ENCODE measurements at places on chromosomes 11 and 22. TPM values are rescaled to one million over a fixed set of nuclear protein-coding genes. Genes with fewer than 3 reads are reported as not detected.

GRCh38 chr11:35321111-35321510 is 98.2 kb downstream of the SLC1A2 start:
- no peak for DNase-seq
- H3K27me3 ChIP-seq, result peaks cover 34% of the 10 kb centered on the region
- no peaks in the 10 kb centered on the region for H3K36me3 ChIP-seq
- H3K4me1 ChIP-seq, result peaks cover 11% of the 10 kb centered on the region

GRCh38 chr22:23121424-23121823 is 20.4 kb downstream of the RSPH14 start:
- peaks cover 2% of the 10 kb centered on the region for H3K27me3 ChIP-seq
- peaks cover 6% of the 10 kb centered on the region for H3K36me3 ChIP-seq
- peaks cover 1% of the 10 kb centered on the region for H3K4me1 ChIP-seq
- H3K27ac ChIP-seq, result no peak overlapping the region
- no peak for DNase-seq
- H3K4me3 ChIP-seq, result no peak overlapping the region

Gene BATF2
- total RNA-seq, result 0.53 TPM

GRCh38 chr22:35915477-35916013 is 113.1 kb downstream of the RBFOX2 start:
- peaks cover 48% of the 10 kb centered on the region for H3K4me1 ChIP-seq
- H3K4me3 ChIP-seq, result peak overlapping the region; percentile 67
- DNase-seq, result no peak
- H3K27me3 ChIP-seq, result no peaks in the 10 kb centered on the region
- H3K27ac ChIP-seq, result peak overlapping the region; percentile 94
- no peaks in the 10 kb centered on the region for H3K36me3 ChIP-seq

Gene CACNA1I
- 0.41 TPM for total RNA-seq

Gene HEPHL1
- total RNA-seq, result not detected

DNA sequence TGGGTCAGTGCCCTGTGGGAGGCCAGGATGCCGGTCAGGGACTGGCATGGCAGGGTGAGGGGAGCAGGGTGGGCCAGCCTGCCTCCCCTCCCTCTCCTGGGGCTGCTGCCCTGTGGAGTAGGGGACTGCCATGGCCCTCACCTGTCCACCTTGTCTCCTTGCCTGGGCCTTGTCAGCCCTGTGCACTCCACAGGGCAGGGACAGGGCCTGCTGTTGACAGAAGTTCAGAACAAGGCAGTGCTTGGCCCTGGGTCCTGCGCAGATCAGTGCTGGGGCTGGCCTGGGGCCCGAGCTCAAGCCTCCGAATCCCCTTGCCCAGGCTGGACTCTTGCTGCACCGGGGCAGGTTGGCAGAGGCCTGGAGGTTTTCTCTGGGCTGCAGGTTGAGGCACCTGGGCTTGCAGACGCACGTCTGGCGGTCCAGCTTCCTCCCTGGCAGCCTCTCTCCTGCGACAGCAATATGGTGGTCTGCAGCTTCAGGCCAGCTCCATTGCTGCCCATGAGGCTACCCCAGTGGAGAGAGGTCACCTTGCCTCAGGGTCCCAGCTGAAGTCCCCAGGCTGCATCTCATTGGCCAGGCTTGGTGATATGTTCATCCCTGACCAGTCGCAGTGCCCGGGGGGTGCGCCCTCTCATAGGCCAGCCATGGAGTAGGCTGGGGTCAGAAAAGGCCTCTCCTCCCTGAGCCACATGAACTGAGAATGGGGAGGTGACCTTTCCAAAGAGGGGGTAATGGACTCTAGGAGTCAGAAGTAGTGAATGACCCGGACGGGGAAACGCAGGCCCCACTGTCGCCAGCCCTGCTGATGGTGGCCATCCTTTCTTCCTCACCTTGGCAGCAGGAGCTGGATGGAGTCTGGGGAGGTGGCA is 21.5 kb upstream of the CHKA start:
- no peak for DNase-seq
- no peak overlapping the region for H3K4me3 ChIP-seq
- H3K36me3 ChIP-seq, result peaks cover 2% of the 10 kb centered on the region
- H3K27ac ChIP-seq, result no peak overlapping the region
- H3K4me1 ChIP-seq, result peaks cover 22% of the 10 kb centered on the region
- H3K27me3 ChIP-seq, result no peaks in the 10 kb centered on the region

Gene RAB3IL1
- 0.67 TPM for total RNA-seq

GRCh38 chr11:77386178-77386577 is 84.7 kb upstream of the GDPD4 start:
- no peak overlapping the region for H3K4me3 ChIP-seq
- H3K36me3 ChIP-seq, result peaks cover 29% of the 10 kb centered on the region
- no peak for DNase-seq
- H3K4me1 ChIP-seq, result no peaks in the 10 kb centered on the region
- H3K27me3 ChIP-seq, result no peaks in the 10 kb centered on the region

Gene ANAPC15
- total RNA-seq, result 61.3 TPM

DNA sequence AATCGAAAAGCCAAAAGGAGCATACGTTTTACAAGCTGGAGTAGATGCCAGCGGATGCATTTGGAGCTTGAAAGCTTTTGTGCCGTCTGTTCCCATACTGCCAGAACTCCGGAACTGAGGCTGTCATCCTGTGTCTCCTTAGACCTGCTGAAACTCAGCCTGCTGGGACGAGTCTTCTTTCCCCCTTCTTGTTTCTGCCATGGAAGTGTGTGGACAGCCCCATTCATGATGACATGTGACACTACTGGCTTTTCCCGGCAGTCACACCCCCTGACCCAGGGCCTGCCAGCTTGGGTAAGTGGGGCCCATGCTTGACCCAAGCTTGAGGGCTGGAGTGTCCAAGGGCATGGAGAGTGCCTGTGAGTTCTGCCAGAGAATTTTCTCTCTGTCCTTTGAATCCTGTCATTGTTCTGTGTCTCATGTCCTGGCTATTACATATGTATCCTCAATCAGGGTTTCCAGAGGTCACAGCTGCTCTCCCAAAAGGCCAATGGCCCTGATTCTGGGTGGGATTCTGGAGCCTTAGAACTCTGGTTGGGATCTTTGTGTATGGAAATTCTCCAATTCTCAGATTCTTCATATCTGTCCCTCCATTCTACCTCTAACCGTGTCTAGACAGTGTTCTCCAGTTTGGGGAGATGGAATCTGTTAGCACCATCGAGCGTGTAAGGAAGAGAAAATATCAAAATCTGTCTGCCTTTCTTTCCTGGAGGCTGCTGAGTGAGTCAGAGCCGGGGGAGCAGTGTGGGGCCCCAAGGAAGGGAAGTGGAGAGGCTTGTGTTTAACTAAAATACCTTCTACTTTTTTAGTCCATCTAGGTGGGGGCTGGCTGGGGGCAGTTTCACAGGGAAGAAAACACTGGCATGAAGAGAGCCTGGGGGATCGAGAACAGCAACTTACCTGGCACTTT is 73.2 kb downstream of the KIAA1671 start:
- DNase-seq, result no peak
- H3K4me1 ChIP-seq, result peaks cover 27% of the 10 kb centered on the region
- peak overlapping the region; percentile 87 for H3K27ac ChIP-seq

- peaks cover 15% of the 10 kb centered on the region for H3K27me3 ChIP-seq
- DNase-seq, result no peak
- H3K4me3 ChIP-seq, result no peak overlapping the region
- H3K4me1 ChIP-seq, result no peaks in the 10 kb centered on the region
These were observed 5.5 kb downstream of the CST6 start for GRCh38 chr11:66017321-66017720.

- no peaks in the 10 kb centered on the region for H3K27me3 ChIP-seq
- peaks cover 48% of the 10 kb centered on the region for H3K36me3 ChIP-seq
- H3K4me1 ChIP-seq, result no peaks in the 10 kb centered on the region
- H3K4me3 ChIP-seq, result no peak overlapping the region
These were observed 33.9 kb downstream of the AAMDC start for GRCh38 chr11:77854838-77855237.

GRCh38 chr11:34647131-34647530 is 26.2 kb downstream of the EHF start:
- H3K4me3 ChIP-seq, result no peak overlapping the region
- no peak for DNase-seq

Gene PRPF19
- 102 TPM for total RNA-seq

DNA sequence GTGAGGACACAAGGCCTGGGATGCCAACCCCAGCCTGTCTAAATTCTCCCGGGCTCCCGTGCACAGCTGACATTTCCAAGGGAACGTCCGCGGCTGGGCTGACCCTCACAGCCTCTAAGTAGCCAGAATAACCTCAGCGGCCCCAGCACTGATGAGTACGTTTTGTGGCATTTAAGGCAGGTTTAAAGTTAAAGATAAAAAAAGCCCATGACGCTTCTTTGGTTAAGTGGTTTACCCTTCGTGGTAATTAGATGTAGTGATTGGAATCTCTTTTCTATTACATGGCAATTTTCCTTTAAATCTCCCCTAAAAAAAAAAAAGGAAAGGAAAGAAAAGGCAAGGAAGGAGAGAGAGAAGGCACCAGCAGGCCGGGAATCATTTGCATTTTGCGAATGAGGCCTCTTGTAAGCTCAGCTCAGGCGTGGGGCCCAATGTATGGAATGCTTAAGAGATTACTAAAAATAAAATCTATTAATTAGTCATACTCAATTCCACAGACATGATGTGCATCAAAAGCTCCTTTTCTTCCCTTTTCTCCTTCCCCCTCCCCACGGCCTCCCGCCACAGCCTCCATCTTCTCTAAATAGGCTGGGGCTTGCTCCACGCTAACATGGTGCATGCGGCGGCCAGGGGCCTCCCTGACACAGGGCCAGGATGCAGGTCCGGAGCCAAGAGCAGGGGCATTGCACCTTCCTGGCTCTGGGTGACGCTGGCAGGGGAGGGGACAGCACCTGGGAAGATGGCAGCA is 44.1 kb downstream of the MACROD1 start:
- DNase-seq, result no peak
- H3K4me1 ChIP-seq, result no peaks in the 10 kb centered on the region
- H3K27ac ChIP-seq, result no peak overlapping the region
- peaks cover 38% of the 10 kb centered on the region for H3K27me3 ChIP-seq

DNA sequence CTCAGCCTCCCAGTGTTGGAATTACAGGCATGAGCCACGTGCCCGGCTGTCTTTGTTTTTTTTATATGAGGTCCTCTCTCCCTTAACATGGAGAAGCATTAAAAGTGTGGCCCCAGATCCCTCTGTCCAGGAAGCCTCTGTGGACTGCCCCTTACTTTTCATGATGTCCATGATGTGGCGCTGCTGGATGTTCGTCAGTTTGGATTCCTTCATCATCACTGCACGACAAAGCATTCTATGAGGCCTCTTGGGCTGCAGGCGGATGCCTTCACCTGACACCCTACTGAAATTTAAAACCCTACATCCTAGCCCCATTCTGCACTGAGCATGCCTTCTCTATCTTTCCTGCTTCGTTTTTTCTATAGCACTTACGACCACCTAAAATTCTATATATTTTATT is 2.1 kb downstream of the C22orf23 start:
- H3K27me3 ChIP-seq, result peaks cover 4% of the 10 kb centered on the region
- H3K27ac ChIP-seq, result no peak overlapping the region
- peaks cover 21% of the 10 kb centered on the region for H3K4me1 ChIP-seq
- peaks cover 2% of the 10 kb centered on the region for H3K36me3 ChIP-seq
- H3K4me3 ChIP-seq, result no peak overlapping the region

Gene PHF21B
- total RNA-seq, result 37.4 TPM

- DNase-seq, result peak; percentile 44
- no peak overlapping the region for H3K27ac ChIP-seq
- no peaks in the 10 kb centered on the region for H3K36me3 ChIP-seq
- H3K4me1 ChIP-seq, result no peaks in the 10 kb centered on the region
These were observed 28.2 kb downstream of the DBX1 start for GRCh38 chr11:20131788-20132666.

- peaks cover 24% of the 10 kb centered on the region for H3K27me3 ChIP-seq
- no peaks in the 10 kb centered on the region for H3K4me1 ChIP-seq
- DNase-seq, result no peak
These were observed 22.0 kb upstream of the PHOX2A start for GRCh38 chr11:72265951-72266350.

GRCh38 chr11:34830648-34831047 is 85.5 kb downstream of the APIP start:
- H3K4me1 ChIP-seq, result peaks cover 22% of the 10 kb centered on the region
- H3K4me3 ChIP-seq, result no peak overlapping the region
- no peak overlapping the region for H3K27ac ChIP-seq

GRCh38 chr11:19691815-19692500 is 20.7 kb upstream of the NAV2 start:
- no peaks in the 10 kb centered on the region for H3K4me1 ChIP-seq
- DNase-seq, result no peak
- no peak overlapping the region for H3K27ac ChIP-seq
- no peak overlapping the region for H3K4me3 ChIP-seq
- H3K36me3 ChIP-seq, result no peaks in the 10 kb centered on the region

Gene FXYD6
- 28.5 TPM for total RNA-seq

GRCh38 chr11:109349276-109350080 is 72.5 kb upstream of the C11orf87 start:
- H3K36me3 ChIP-seq, result no peaks in the 10 kb centered on the region
- no peak overlapping the region for H3K4me3 ChIP-seq
- H3K27ac ChIP-seq, result no peak overlapping the region
- H3K4me1 ChIP-seq, result peaks cover 9% of the 10 kb centered on the region

Gene P4HA3
- total RNA-seq, result 0.17 TPM

DNA sequence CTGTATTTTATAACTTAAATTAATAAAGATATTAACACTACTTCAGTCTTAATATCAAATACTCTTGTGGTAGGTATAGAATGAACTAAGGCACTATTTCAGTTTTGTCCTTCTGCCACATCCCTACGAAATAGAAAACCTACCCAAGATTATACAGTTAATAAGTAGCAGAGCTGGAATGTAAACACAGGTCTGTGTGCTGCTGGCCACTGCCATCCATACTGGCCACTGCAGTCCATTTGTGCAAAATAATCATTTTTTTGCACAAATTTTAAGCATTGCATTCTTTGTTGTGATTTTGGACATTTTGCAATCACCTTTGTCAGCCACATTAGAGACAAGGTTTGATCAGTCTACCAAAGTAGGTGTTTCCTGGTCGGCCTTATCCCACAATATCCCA is 91.9 kb downstream of the ME3 start:
- no peaks in the 10 kb centered on the region for H3K27me3 ChIP-seq
- no peak for DNase-seq
- H3K36me3 ChIP-seq, result no peaks in the 10 kb centered on the region
- H3K4me3 ChIP-seq, result no peak overlapping the region

Gene POU2AF2
- not detected for total RNA-seq

Gene RFPL2
- 1.0 TPM for total RNA-seq

GRCh38 chr11:65429068-65429681 is 6.6 kb downstream of the NEAT1 start:
- no peak overlapping the region for H3K27ac ChIP-seq
- no peak overlapping the region for H3K4me3 ChIP-seq
- H3K27me3 ChIP-seq, result no peaks in the 10 kb centered on the region
- DNase-seq, result no peak
- H3K36me3 ChIP-seq, result no peaks in the 10 kb centered on the region

All from progenitor cell of endocrine pancreas (in vitro differentiated cells).